Left colon (tissue), 2 donors: ENCODE measurements at places on chromosomes 12 and 14. TPM values are rescaled to one million over a fixed set of nuclear protein-coding genes. Genes with fewer than 3 reads are reported as not detected.

DNA sequence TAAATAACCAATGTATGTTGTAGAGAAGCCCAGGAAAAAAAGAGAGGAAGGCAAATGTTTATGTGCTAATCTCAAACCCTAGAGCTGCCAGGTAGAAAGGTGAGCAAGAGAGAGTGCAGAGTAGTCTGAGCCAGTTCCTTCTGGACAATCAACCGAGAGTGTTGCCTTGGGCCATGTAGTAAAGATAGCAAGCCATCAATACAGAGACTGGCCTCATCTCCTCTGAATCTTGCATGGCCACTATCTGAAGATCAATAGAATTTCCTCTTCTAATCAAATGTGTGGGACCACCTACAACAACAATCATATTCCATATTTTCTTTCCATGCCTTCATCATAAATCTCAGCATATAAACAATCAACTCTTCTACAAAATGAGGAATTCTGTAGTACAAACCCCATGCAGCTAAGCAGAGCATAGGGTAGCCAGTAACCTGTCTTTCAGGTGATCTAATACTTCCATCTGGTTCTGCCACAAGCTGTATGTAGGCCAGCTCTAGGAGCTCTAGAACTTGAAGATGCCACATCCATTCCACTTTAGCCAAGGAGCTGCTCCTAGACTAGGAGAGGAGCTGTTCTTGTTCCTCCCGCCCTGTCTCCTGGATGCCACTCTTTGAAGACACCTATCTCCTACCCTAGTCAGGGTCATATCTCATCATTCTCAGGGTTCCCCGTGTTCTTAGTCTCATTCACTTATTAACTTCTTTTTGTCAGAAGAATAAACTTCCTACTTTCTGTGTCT, 75.8 kb upstream of the SLC38A4 start:
- DNase-seq = no peak

- DNase-seq = no peak
Observed at GRCh38 chr12:120091371-120092090, 25.0 kb downstream of the RAB35 start.

ALG10 gene
- 5.5 TPM for total RNA-seq

DNA sequence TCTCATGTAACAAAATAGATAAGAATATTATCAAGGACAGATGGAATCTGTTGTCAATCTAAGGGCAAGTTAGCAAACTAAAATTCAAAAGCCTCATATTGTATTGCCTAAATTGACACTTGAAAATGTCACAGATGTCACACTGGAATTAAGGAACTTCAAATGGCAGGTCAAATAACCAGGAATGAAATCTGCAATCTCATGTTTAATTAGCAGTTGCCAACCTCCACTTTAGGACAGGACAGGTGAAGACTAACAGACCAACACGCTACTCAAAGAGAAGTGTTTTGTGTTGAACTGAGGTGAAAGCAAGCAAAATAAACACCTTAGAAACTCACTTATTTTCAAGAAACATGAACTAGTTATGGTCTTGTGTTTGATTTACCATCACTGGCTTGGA, 11.1 kb downstream of the KIF21A start:
- DNase-seq = no peak

GRCh38 chr12:11795913-11796459, 146.5 kb downstream of the ETV6 start:
- DNase-seq = no peak

DNA sequence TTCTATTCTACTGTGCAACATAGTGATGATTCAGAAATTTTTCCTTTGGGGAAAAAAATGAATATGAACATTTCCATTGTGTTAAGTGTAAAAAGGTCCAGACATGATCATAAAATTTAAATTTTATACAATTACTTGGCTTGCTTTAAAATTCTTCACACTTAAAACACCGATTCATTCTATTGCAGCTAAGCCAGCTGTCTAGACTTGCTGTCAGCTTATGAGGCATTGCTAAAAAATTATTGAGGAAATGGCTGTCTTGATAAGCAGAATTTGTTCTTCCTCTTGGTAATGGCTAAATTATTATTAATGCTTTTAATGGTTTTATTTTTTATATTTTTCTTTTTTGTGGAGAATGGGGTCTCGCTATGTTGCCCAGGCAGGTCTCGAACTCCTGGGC, 1.8 kb downstream of the LYSET start:
- DNase-seq = no peak

CPNE6 gene
- 0.28 TPM for total RNA-seq

DNA sequence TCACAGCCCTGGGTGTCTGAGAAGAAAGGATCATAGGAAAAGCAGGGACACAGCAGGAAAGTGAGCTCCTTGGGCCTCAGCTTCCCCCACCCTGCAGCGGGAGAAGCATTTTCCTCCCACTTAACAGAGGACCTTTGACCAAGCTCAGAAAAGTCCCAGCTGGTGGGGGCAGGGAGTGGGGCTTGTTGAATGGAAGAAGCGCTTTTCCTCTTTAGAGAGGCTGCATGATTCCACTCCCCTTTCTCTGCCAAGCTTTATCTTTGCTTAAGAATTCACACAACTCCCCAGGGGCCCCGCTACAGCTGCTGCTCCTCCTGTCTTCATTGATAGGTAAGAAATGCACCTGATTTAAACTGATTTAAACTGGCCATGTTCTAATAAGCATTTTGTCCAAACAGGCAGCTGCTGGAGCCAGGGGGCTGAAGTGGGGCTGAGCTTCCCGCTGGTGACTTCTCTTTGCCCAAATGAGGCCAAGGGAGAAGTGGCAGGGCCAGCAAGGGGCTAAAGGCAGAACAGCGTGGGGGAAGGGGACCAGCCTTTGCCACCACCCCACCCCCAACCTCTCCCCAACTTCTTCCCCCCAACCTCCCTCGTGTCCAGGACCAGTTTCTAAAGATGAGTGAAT, 1.7 kb upstream of the PAPLN start:
- no peak for DNase-seq

PDE6H gene
- not detected for total RNA-seq
